Stimulated activated CD4-positive, alpha-beta T cell treated with anti-CD3 and anti-CD28 coated beads, TNF-alpha, amount 100 ng/mL, for 24 hours (primary cell): ENCODE measurements at places on chromosomes 5 and 9.

DNA sequence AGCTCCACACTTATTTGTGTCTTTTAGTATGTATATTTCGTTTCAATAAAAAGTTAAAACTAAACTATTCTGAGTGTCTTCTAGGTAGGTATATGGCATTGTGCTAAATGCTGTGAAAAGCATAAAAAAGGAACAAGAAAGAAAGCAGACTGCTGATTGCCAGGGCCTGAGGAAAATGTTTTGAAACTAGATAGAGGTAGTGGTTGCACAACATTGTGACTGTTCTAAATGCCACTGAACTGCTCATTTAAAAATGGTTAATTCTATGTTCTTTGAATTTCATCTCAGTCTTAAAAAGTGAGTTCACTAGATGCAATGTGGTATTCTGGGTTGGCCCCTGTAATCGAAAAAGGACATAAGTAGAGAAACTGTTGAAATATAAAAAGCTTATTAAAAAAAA, 2.6 kb upstream of the ALAD start:
- no peak for DNase-seq

- DNase-seq: no peak
These were observed 18.2 kb upstream of the SLCO4C1 start for GRCh38 chr5:102314328-102314727.

DNA sequence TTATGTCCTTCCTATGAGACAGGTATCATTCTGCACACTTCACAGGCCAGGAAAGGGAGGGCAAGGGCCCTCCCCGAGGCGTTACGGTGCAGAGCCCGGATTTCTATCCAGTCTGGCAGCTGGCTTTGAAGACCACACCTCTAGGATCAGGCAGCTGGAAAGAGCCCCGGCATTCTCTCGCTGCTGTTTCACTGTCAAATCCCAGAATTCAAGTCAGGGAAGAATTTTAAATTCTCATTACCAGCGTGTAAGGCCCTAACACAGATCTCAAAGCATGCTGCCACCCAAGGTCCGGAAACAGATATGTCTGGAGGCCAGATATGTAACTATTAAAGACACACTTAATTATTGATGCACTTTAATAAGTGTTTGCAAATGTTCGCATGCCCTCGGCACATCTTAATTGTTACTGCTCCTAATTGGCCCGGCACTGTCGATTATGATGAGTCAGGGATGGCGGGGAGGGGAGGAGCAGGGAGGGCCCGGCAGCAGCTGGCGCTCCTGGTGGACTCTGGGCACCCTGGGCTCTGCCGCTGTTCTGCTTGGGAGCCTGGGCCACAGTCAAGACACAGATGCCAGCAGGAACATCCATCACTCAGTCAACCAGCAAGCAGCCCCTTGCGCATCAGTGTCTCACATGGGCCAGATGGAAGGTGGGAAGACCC, 76.3 kb upstream of the BARHL1 start:
- no peak for DNase-seq

GRCh38 chr9:98538626-98539031, 170.1 kb downstream of the GABBR2 start:
- no peak for DNase-seq

- no peak for DNase-seq
These were observed 290.6 kb downstream of the CD180 start for GRCh38 chr5:66906021-66906420.

- DNase-seq: no peak
These were observed 66.2 kb upstream of the NEURL1B start for GRCh38 chr5:172574871-172575223.

GRCh38 chr9:76859860-76860259, 46.1 kb downstream of the PRUNE2 start:
- DNase-seq: no peak

DNA sequence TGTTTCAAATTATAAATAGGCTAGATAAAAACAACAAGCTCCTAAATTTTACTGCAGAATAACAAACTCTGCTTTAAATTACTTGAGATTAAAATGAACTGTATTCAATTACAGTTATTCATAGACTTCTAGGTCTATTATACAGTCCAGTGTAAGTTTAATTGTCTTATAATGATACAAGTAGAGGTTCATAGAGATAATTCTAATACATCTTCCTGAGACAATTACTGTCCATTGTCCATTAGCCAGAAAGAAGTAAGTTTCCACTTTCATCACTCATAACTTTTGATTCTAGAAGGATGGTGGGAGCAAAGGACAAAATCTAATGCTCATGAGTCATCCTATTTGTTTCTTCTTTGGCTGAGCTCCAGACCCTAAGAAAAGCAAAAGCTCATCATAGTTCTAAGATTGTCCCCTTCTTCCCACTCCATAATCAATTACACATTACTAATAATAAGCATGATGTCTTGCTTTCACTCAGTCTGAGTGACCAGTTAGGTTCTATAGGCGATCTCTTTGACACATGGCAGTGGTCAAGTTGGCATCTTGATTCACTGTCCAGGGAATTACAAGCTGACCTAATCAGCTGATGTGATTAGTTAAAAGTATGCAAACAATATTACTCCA, 502.5 kb upstream of the IZUMO3 start:
- no peak for DNase-seq

DNA sequence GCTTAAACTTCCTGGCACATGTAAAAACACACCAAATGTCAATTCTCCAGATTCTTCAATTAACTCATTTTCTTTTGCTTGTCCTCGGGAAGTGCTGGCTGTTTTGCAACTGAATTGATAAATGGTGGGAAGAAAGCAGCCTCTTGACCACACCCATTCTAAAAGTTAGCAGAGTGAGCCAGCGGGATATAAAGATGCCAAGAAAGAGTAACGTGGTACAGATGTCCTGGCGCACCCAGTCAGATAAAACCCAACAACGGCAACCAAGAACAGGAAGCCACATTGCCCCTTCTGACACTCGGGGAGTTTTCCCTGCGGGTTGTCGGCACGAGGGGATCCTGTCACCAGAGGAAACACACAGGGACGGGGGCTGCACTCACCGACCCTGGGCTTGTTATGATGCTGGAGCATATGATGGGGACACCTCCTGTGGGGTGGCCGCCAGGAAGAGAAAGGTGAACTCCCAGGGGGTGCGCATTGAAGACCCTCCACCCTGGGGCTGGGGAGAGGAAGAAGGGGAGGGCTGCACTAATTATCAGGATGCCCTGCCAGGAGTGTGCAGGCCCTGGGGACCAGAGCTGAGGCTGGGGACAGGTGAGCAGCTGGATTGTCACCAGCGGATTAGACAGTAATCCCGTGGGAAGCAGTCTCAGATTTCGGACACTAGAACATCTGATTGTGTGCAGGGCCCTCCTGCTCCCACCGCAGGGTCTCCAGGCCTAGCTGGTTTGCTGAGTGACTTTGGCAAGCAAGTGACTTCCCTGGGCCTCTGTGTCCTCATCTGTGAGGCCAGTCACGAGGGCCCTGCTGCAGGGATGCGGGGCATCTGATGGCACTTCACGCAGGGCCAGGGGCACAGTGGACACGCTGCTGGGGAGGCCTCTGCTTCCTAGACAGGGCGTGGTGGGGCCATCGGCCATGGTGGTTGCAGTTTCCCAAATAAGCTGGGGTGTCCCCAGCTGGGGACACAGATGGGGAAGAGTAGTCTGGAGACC, 59.2 kb downstream of the CRB2 start:
- DNase-seq: no peak

DNA sequence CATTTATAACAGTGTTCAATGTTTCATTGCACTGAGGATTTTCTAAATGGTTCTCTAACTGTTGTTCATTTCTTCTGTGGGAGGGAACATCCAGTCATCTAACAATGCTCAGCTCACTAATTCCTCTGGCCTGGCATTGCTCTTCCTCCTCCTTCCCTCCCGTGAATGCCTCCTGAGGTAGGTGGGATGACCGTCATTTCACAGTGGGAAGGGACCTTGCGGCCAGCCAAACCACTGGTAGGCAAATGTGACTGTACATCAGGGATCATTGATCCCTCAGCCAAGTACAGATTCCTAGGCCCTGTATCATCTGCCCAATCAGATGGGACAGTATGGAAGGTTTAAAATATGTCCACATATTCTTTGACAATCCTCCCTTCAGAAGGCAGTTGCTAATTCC, 23.7 kb upstream of the VDAC1 start:
- DNase-seq: no peak

GRCh38 chr5:74665816-74666215, 19.2 kb upstream of the HEXB start:
- no peak for DNase-seq

GRCh38 chr9:134191455-134192209, 27.3 kb upstream of the RNU6ATAC start:
- no peak for DNase-seq

DNA sequence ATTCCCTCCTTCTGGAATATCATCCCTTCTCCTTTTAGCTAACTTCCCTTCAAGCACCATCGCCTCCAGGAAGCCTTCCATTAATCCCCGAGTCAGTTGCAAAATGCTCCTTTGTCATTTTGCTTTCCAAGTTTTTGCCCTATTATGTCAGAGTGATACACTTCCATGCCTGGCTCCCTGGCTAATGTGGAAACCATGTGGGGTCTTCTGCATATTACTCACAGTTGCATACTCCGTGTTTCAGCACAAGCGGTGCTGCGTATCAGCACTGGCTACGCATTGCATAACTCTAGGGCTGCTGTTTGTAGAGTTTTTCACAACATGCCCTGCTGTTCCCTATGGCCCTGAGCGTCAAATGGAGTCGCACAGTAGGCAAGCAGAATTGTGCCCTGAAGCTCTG, 1.9 kb downstream of the TEX53 start:
- DNase-seq: no peak

DNA sequence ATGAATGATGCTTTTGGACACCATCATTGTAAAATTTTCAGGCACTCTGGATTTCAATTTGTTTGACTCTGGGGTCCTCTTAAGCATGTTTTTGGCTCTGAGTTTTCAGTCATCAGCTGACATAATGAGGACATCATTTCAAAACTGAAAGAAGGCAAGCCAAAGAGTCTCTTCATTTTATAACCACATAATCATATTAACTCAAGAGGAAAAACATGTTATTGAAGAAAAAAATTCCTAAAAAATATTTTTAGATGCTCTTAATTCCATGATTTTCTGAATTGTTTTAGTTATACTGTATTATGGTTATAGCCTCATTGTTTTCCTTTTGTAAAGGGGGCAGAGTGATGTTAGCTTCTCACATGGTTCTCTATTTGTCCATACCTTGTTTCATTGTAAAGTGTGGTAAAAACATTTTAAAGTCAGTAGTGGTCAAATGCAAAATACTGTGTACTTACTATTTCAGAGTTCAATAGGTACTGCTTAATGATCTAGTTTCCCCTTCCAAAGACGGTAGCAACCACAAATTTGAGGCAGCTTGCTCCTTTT, 472.1 kb downstream of the DMRT2 start:
- DNase-seq: no peak

DNA sequence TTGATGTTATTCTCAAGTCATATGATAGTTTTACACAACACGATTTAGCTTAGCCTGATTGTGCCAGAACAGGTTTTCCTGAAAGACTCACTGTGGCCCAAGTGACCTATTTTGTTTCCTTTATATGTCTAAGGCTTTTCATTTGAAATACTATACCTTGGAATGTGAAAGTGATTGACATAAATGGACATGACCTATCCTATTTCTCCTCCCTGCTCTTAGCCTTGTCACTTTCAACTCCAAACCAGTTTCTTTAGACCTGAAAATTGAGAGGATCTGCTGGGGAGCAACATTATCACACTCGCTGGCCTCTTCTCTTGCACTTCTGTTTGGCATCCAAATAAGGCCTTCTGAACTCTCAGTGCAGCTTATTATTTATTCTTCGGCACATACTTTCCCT, 496.8 kb downstream of the MAT2B start:
- DNase-seq: no peak

DNA sequence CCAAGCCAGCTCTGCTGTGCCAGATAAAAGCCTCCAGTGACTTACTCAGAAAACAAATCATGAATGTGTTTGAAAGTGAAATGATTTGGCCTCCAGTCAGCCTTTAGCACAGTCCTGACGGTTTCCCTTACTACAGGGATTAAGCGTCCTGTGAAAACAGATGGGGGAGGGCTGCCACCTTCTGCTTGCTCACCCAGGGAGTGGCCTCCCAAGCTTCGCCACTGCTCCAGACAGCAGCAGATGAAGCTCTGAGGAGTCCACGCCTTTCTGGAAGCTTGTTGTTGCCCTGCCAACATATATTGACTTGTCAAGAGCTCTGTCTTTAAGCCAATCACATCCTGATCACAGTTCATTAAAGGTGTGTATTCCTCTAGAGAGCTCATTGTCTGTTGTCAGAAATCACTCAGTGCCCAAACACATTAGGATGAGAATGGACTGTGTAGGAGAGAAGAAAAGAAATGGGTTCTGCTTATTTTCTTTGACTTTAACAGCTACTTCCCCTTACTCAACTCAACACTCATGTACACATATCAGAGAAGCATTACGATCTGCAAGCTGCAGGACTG, 4.9 kb upstream of the FYB1 start:
- no peak for DNase-seq

DNA sequence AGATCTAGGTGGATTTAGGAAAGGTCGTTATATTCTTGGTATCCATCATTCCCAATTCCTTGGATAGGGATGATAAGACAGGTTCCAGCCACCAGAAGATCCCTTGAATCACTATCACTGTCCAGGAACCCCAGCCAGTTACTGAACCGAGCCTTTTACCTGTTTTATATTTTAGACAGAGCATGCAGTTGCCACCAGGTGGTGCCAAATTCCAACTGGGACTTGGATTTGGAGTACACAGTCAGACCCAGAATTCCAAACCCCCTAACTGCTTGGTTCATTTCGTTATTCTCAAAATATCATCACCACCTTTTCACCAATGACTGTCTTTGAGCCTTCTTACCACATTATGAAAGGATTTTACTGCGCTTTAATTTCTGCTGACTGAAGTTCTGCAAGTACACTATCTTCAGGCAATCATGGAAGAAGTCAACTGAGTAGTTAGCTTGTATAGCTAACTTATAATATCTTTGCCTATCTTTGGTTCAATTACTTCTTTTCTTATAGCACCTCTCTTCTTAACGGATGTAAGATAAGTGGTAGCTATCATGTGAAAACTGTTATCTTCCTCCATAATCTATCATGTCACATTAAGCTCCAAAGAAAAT, 191.8 kb downstream of the PRR16 start:
- DNase-seq: no peak

GRCh38 chr9:71048280-71048679, 73.1 kb downstream of the TRPM3 start:
- DNase-seq: no peak

- no peak for DNase-seq
These were observed 54.1 kb downstream of the GADD45G start for GRCh38 chr9:89658931-89659330.

GRCh38 chr5:9056046-9056445, 489.8 kb downstream of the SEMA5A start:
- no peak for DNase-seq
